CD14-positive monocyte (primary cell): ENCODE measurements at places on chromosomes 12 and 14. TPM values are rescaled to one million over a fixed set of nuclear protein-coding genes. Genes with fewer than 3 reads are reported as not detected.

GRCh38 chr14:50095895-50096294, 20.5 kb downstream of the VCPKMT start:
- peak overlapping the region; percentile 51 for H3K27ac ChIP-seq
- peaks cover 24% of the 10 kb centered on the region for H3K4me1 ChIP-seq
- no peak for DNase-seq
- H3K27me3 ChIP-seq, result no peaks in the 10 kb centered on the region

- H3K27ac ChIP-seq, result no peak overlapping the region
- no peak overlapping the region for H3K4me3 ChIP-seq
- peaks cover 35% of the 10 kb centered on the region for H3K36me3 ChIP-seq
- DNase-seq, result no peak
- no peaks in the 10 kb centered on the region for H3K27me3 ChIP-seq
Measured at GRCh38 chr14:89243741-89244140, 173.3 kb downstream of the FOXN3 start.

DNA sequence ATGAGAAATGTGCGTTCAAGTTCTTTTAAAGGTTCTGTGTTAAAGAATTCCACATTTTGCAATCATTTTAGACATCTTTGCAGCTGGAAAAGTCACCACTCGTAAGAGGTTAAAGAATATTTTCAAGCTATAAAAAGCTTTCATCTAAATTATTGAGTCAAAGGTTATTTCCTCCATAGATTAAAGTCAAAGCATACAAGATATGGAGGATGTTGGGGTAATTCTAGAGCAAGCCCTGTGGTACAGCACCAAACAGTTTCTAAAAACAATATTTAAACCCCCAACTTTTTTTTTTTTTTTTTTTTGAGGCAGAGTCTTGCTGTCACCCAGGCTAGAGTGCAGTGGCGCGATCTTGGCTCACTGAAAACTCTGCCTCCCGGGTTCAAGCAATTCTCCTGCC, 1299.8 kb upstream of the TMEM132C start:
- no peaks in the 10 kb centered on the region for H3K4me1 ChIP-seq
- DNase-seq, result no peak
- H3K27ac ChIP-seq, result no peak overlapping the region
- no peaks in the 10 kb centered on the region for H3K36me3 ChIP-seq

DNA sequence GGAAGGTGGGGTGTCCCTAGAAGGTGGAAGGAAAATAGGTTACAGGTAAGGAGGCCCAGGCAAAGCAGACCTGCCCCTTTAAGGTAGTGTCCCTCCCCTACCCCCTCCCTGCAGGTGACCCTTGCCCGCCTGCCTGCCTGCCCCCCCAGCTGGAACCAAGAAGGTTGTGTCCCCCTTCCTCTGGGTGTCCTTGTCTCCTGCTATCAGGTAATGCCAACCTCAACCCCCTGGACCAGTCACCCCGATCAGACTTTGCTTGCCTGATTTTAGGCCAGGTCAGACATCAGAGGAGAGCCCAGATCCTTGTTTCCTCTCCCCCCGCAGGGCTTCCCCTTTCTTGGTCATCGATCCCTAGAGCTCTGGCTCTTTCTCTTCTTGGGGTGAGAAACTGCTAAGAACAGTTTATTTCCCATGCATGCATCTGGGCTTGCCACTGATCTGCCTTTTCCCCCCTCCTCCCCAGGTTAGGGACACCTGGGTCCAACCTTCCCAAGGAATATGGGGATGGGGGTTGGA, at the start of gene SLC39A5:
SLC39A5 (plus strand) TSS at position 136 of the 516 bp plus-strand sequence. CDS start 1,224 bp downstream, outside the sequence.
- H3K4me1 ChIP-seq, result peaks cover 1% of the 10 kb centered on the region
- H3K27me3 ChIP-seq, result no peaks in the 10 kb centered on the region
- H3K4me3 ChIP-seq, result no peak within 1 kb of the TSS

DNA sequence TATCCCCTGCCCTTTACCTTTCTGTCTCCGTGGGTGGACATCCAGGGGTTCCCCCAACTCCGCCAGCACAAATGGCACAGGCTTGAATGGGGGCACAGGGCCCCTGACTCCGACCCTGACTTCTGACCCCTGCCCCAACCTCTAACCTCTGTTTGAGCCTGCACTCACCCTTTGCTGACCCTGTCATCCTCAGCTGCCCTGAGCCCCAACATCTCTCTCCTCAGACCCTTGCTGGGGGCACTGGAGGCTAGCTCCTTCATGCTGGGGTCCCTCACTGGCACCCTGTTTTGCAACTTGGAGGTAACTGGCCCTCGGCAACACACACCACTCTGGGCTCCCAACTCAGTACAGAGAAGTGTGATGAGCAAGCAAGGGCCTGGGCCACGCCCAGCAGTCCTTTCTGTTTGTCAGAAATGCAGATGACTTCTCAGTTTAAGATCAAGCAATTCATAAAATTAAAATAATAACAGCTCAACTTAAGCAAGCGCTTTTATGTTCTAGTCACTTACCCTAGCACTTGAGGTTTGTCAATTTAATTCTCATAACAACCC, 2.1 kb downstream of the IFI27 start:
- H3K4me1 ChIP-seq, result peaks cover 10% of the 10 kb centered on the region
- no peak overlapping the region for H3K4me3 ChIP-seq
- H3K27ac ChIP-seq, result no peak overlapping the region
- no peaks in the 10 kb centered on the region for H3K27me3 ChIP-seq
- DNase-seq, result no peak

DNA sequence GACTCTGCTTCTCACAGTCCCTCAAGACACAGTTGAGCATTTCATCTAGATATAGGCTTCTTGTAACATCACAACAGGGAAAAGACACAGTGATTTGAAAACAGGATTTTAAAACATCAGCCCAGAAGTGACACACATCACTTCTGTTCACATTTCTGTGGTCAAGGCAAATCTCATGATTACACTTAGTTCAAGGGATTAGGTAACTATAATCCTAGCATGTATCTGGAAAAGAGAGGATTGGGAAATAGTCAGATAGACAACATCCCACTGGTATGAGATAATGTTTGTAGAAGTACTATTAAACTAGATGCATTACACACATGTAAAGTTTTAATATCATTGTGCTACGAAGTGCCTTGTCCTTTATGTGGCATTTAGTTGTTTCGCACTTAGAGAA, 252.6 kb upstream of the PRKD1 start:
- no peak overlapping the region for H3K4me3 ChIP-seq
- DNase-seq, result no peak
- no peaks in the 10 kb centered on the region for H3K4me1 ChIP-seq
- H3K27ac ChIP-seq, result no peak overlapping the region
- no peaks in the 10 kb centered on the region for H3K27me3 ChIP-seq
- H3K36me3 ChIP-seq, result no peaks in the 10 kb centered on the region

- H3K27ac ChIP-seq, result peak within 1 kb of the TSS; percentile 90
- no peaks in the 10 kb centered on the region for H3K27me3 ChIP-seq
- no peaks in the 10 kb centered on the region for H3K36me3 ChIP-seq
- peaks cover 33% of the 10 kb centered on the region for H3K4me1 ChIP-seq
- peak; percentile 95 for DNase-seq
Measured at GRCh38 chr14:96362965-96363750, at the start of the genes ATG2B and GSKIP. ATG2B (minus strand) TSS chr14:96363341; CDS start chr14:96362976, 365 bp downstream. GSKIP (plus strand) TSS chr14:96363526; CDS start chr14:96382248, 18,722 bp downstream.

DNA sequence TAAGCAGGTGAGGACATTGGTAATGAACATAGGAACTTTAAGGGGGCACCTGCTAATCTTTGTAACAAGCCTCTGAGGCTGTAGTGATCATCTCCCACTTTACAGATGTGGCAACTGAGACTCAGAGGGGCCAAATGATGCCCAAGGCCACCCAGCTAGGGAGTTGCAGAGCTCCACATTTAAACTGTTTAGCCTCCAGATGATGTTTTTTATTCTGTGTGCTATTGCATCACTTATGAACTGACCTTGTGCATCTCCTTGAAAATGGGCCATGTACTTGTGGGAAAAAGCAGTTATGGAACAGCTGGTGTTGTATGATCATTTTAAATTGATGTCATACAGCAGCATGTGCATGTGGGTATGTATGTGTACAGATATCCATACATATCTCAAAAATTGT, 41.4 kb downstream of the TPCN1 start:
- H3K27me3 ChIP-seq, result no peaks in the 10 kb centered on the region

DNA sequence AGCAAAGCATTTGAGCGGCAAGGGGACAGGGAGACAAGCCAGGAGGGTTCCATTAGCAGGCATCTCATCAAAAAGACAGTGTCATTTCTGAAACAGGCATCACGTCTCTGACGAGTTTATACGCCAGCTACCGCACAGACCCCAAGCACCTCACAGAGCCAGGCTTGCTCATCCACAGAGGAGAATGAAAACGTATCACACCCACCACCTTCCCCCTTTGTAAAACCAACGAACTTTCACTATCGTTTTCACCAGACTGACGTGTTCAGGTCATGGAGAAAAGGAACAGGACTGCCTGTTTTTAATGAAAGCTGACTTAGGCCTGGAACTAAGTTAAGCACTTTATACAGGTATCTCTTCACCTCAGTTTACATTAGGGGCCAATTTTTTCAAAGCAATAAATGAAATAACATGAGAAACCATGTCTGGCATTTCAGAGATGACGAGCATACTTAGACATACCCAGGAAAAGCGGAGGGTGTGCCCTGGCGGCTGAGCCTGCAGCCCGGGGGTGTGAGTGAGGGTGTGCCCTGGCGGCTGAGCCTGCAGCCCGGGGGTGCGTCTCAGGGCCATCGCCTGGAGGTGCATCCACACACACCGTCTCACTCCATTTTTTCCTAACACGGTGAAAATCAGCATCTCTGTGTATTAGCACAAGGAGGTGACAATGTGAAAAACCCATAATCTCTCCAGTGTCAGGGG, 41.9 kb downstream of the STX2 start:
- DNase-seq, result no peak
- H3K4me1 ChIP-seq, result no peaks in the 10 kb centered on the region
- no peak overlapping the region for H3K4me3 ChIP-seq
- no peak overlapping the region for H3K27ac ChIP-seq
- H3K27me3 ChIP-seq, result no peaks in the 10 kb centered on the region
- peaks cover 49% of the 10 kb centered on the region for H3K36me3 ChIP-seq

DNA sequence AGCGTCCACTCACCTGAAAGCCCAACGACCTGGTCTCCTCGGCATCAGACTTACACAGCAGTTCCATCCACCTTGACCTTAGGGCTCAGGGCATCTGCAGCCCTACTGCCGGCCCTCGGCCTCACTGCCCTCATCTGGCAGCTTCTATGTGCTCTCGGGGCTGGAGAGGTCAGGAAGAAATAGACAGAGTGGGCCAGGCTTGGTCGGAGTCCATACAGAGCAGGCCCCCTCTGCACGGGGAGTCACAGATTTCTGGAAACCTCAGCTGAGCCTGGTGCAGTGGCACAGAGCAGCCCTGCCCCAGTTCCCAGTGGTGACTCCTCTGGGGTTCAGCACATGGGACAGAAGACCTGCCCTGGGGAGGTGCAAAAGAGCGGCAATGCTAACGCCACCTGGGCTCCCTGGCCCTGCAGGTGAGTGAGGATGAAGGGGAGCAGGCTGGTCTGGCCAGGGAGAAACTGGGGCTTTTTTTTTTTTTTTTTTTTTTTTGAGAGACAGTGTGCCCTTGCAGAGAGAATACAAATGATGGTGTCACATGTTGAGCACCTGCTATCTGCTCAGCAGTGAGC, 190.1 kb upstream of the PRMT8 start:
- no peak for DNase-seq
- H3K27me3 ChIP-seq, result peaks cover 2% of the 10 kb centered on the region
- H3K4me1 ChIP-seq, result peaks cover 7% of the 10 kb centered on the region
- H3K36me3 ChIP-seq, result no peaks in the 10 kb centered on the region
- no peak overlapping the region for H3K4me3 ChIP-seq

DNA sequence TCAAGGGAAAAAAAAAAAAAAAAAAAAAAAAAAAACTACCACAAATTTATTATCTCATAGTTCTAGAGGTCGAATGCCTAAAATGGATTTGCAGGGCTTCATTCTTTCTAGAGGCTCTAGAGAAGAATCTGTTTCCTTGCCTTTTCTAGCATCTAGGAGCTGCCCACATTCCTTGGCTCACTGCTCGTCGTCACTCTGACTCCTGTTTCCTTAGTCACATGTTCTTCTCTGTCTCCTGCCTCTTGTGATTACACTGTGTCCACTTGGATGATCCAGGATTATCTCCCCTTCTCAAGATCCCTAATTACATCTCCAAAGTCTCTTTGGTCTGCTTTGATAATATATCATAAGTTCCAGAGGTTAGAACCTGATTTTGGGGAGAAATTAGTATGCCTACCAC, 88.7 kb downstream of the HECTD1 start:
- no peak overlapping the region for H3K4me3 ChIP-seq
- no peaks in the 10 kb centered on the region for H3K27me3 ChIP-seq
- no peak overlapping the region for H3K27ac ChIP-seq

- H3K4me1 ChIP-seq, result no peaks in the 10 kb centered on the region
- H3K36me3 ChIP-seq, result no peaks in the 10 kb centered on the region
- no peak overlapping the region for H3K27ac ChIP-seq
- no peak for DNase-seq
- H3K27me3 ChIP-seq, result no peaks in the 10 kb centered on the region
Measured at GRCh38 chr14:81946375-81946774, 412.7 kb upstream of the SEL1L start.

GRCh38 chr14:86708846-86709339, 1178.9 kb downstream of the FLRT2 start:
- peaks cover 14% of the 10 kb centered on the region for H3K4me1 ChIP-seq
- no peaks in the 10 kb centered on the region for H3K36me3 ChIP-seq
- no peak overlapping the region for H3K27ac ChIP-seq
- no peaks in the 10 kb centered on the region for H3K27me3 ChIP-seq
- no peak overlapping the region for H3K4me3 ChIP-seq
- no peak for DNase-seq

DNA sequence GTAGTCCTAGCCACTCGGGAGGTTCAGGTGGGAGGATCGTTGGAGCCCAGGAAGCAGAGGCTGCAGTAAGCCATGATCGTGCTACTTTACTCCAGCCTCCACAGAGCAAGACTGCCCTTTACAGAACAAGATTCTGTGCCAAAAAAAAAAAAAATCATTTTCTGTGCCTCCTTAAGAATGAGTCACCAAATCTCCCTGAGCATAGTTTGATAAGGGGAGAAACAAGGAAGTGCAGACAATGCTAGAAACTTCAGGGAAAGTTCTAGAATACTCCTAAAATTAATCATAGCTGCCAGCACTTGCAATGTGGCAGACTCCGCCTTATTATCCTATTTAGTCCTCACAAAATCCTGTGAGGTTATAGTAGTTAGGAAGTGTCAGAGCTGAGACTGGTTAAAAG, 74.5 kb downstream of the KCNK10 start:
- no peak overlapping the region for H3K4me3 ChIP-seq
- H3K27me3 ChIP-seq, result no peaks in the 10 kb centered on the region
- DNase-seq, result peak; percentile 22
- no peaks in the 10 kb centered on the region for H3K36me3 ChIP-seq
- H3K27ac ChIP-seq, result no peak overlapping the region

GRCh38 chr12:92745856-92746550, 43.2 kb downstream of the PLEKHG7 start:
- H3K4me3 ChIP-seq, result no peak overlapping the region
- no peak overlapping the region for H3K27ac ChIP-seq
- no peaks in the 10 kb centered on the region for H3K36me3 ChIP-seq
- no peak for DNase-seq
- no peaks in the 10 kb centered on the region for H3K27me3 ChIP-seq

ACRBP gene
- 10.3 TPM for polyA plus RNA-seq

OTX2 gene
- polyA plus RNA-seq, result not detected

PRH2 gene
- polyA plus RNA-seq, result not detected in 2 replicates

SCN8A gene
- not detected for polyA plus RNA-seq

OR4E2 gene
- not detected in 2 replicates for polyA plus RNA-seq

HOXC9 gene
- not detected in 2 replicates for polyA plus RNA-seq

PTMS gene
- 9.3 and 9.7 TPM in 2 replicates for polyA plus RNA-seq

FOS gene
- 4,403 TPM for polyA plus RNA-seq

KLRC3 gene
- polyA plus RNA-seq, result not detected

SLIRP gene
- polyA plus RNA-seq, result 323 TPM

POLR3B gene
- 2.0 TPM for polyA plus RNA-seq

KRT3 gene
- not detected in 2 replicates for polyA plus RNA-seq

KRT2 gene
- not detected for polyA plus RNA-seq
